ENCODE measurements at places on chromosomes 1 and 21.

GRCh38 chr1:214837376-214837775 is 234.4 kb downstream of the CENPF start:
- no peak for DNase-seq

GRCh38 chr1:998745-998994 is 1.2 kb downstream of the HES4 start:
- no peak for DNase-seq

GRCh38 chr1:94863297-94863911 is 43.2 kb downstream of the SLC44A3 start:
- no peak for DNase-seq

- no peak for DNase-seq
Measured at GRCh38 chr1:62595647-62596046, 1.7 kb upstream of the ANGPTL3 start.

DNA sequence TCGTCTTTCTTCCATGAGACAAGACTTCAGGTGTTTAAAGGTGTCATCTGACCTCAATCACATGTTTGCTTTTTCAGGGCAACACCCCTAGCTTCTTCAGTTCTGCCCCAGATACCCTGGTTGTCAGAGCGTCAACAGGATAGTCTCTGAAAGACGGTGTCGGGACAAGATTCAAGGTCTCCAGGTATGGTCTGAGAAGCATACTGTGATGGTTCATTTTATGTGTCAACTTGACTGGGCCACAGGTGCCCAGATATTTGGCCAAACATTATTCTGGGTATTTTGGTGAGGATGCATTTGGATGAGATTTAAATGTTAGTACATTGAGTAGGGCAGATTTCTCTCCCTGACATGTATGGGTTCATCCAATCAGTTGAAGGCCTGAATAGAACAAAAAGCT is 148.3 kb downstream of the TGFBR3 start:
- DNase-seq, result no peak

DNA sequence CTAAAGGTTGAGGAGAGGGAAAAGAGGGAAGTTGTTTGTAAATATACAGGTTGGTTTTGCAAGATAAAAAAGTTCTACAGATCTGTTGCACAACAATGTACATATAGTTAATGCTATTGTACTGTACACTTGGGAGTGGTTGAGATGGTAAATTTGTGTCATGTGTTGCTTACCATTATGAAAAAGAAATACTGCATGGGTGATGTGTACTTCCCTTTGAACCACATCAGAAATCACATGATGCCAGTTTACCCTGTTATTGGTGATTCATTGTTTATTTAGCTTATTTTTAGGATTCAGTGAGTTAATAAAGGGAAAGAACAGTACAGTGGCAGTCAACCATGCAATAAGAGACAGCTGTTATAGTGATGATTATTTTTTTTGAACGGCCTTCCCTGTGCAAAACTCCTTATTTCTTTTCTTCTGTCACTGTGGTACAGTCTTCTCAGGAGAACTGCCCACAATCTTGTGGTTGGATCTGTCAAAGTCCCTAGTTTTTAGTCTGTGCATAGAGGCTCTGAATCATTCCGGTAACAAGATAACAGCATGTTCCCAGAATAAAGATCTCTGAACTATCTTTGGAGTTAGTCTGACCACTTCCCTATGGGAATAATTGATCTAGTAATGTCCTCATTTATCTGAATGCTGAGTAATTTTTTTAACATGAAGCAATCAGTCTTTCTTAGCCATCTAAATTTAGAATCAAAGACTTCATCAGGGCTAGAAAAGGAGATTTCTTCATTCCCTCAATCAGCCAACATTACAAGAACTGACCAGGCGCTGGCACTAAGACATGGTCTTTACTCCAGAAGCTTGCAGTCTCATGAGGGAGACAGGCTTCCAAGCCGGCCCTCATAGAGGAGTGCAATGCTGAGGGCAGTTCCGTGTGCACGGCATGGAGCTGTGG is 84.2 kb downstream of the SH3GLB1 start:
- no peak for DNase-seq
